ENCODE measurements at places on chromosomes 2 and 18. TPM values are rescaled to one million over a fixed set of nuclear protein-coding genes. Genes with fewer than 3 reads are reported as not detected.

The HNRNPLL gene
- total RNA-seq = 119 TPM

The RAB6C gene
- total RNA-seq = not detected

The CD8A gene
- total RNA-seq = 4.1 TPM

GRCh38 chr2:199739413-199740110 is 111.4 kb downstream of the FTCDNL1 start:
- H3K27me3 ChIP-seq = peaks cover 31% of the 10 kb centered on the region
- H3K27ac ChIP-seq = no peak overlapping the region
- H3K36me3 ChIP-seq = no peaks in the 10 kb centered on the region
- peak; percentile 61 for DNase-seq

- H3K27ac ChIP-seq = no peak overlapping the region
- H3K27me3 ChIP-seq = no peaks in the 10 kb centered on the region
- peaks cover 2% of the 10 kb centered on the region for H3K4me1 ChIP-seq
- no peak for DNase-seq
- no peaks in the 10 kb centered on the region for H3K36me3 ChIP-seq
- no peak overlapping the region for H3K4me3 ChIP-seq
These were observed 56.6 kb downstream of the CLHC1 start for GRCh38 chr2:55175254-55176093.

DNA sequence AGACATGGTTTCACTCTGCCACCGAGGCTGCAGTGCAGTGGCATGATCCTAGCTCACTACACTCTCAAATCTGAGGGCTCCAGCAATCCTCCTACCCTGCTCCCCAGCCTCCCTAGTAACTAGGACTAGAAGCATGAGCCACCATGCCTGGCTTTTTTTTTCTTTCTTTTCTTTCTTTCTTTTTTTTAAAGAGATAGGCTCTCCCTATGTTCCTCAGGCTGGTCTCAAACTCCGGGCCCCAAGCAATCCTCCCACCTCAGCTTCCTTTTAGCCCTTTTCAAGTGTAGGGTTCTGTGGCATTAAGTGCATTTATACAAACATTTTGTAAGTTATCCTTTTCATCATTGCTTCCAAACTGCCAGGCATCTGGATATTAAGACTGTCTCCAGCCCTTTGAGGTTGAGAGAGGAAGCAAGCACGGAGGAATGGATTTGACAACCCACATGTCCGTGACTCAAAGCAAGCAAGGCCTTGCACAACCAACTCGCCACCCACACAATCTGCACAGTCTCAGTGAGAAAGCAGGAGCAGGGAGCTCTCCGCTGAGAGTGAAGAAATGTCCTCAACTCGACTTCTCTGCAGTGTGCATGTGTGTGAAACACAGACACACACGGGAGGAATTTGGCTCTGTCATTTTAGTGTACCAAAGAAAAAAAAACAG is 65.6 kb downstream of the ATP8B1 start:
- H3K4me1 ChIP-seq = no peaks in the 10 kb centered on the region
- H3K36me3 ChIP-seq = no peaks in the 10 kb centered on the region
- H3K4me3 ChIP-seq = no peak overlapping the region
- H3K27me3 ChIP-seq = no peaks in the 10 kb centered on the region
- no peak for DNase-seq

DNA sequence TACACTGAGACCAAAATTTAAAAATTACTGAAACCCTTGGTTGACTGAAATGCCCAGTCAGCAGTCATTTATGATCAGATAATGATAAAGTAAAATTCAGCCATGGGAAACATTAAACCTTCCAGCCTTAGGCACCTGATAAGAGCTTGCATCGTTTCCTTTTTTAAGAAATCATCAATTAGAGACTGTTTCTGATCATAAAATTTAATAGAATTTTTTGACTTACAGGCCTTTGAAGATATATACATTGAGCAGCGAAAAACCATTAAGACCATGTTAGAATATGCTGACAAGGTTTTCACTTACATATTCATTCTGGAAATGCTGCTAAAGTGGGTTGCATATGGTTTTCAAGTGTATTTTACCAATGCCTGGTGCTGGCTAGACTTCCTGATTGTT is 99.6 kb upstream of the CSRNP3 start:
- H3K27ac ChIP-seq = no peak overlapping the region
- no peaks in the 10 kb centered on the region for H3K36me3 ChIP-seq
- H3K4me1 ChIP-seq = no peaks in the 10 kb centered on the region
- H3K27me3 ChIP-seq = no peaks in the 10 kb centered on the region

- peaks cover 16% of the 10 kb centered on the region for H3K27me3 ChIP-seq
- peaks cover 3% of the 10 kb centered on the region for H3K36me3 ChIP-seq
- H3K4me3 ChIP-seq = no peak overlapping the region
- H3K27ac ChIP-seq = no peak overlapping the region
- H3K4me1 ChIP-seq = no peaks in the 10 kb centered on the region
- DNase-seq = no peak
These were observed 172.5 kb downstream of the SMAD2 start for GRCh38 chr18:47758000-47758399.

Measured in activated CD4-positive, alpha-beta memory T cell treated with anti-CD3 and anti-CD28 coated beads, Interleukin-2, amount 10 ng/mL, durations not matched to agents 7 days and 5 days (primary cell).